ENCODE measurements at places on chromosomes 16 and 17.

GRCh38 chr16:27703121-27703520 lies 153.2 kb downstream of the KATNIP start:
- no peak for DNase-seq

GRCh38 chr17:1006054-1006453 lies 9.1 kb downstream of the TIMM22 start:
- DNase-seq, result no peak

GRCh38 chr17:79627766-79628690 lies 17.2 kb upstream of the RBFOX3 start:
- DNase-seq, result no peak

DNA sequence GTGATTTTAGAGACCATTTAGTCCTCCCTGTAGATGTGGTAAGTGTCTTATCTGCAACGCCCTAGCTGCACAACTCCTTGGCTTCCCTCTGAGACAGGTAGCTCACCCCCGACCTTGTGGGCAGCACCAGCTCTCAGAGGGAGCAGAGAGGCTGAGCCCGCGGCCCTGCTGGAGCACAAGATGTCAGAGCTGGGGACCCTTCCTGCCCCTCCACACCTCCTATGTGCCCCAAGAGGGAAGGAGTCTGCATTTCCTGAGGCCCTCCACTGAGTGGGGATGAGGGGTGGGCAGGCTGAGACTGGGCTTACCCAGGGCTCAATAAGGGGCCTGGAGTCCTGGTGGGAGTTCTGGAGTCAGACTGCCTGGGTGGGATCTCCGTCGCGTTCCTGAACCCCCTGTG lies 12.2 kb upstream of the ADGRG1 start:
- peak; percentile 16 for DNase-seq

GRCh38 chr17:48244121-48244711 lies 136.7 kb downstream of the SNX11 start:
- no peak for DNase-seq

GRCh38 chr17:1553354-1554266 lies 9.0 kb downstream of the PITPNA start:
- no peak for DNase-seq

DNA sequence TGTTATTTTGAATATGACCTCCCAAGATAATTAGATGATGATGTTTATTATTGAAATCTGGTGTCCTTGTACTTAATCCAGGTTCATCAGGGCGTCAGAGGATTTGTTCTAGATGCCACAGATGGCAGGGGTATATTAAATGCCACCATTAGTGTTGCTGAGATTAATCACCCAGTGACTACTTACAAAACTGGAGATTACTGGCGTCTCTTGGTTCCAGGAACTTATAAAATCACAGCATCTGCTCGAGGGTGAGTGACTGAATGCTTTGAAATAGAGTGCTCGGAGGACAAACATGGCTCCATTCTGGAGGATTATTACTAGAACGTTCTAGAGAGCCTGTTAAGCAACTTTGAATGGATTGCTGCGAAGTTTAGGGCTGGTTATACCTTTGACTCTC lies 33.5 kb upstream of the GOSR1 start:
- DNase-seq, result no peak
